Transverse colon (tissue), 4 donors: ENCODE measurements at places on chromosomes 4 and X. TPM values are rescaled to one million over a fixed set of nuclear protein-coding genes. Genes with fewer than 3 reads are reported as not detected.

DNA sequence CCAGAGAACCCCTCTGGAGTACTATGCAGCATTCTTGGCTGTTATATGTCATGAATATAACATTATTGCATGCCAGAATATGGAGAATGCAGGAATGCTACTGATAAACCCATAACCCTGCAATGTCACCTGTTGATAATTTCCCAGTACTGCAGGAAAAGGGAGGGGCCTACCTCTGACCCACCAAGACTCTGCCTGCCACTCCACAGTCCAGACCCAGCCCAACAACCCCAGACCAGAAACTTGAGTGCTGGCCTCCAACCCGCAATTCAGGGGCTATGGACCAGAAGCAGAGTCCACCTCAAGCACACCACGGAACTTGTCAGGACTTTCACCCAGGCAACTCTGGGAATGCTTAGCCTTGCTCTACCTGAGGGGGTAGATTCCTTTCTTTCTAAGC, 92.9 kb upstream of the WDR44 start:
- DNase-seq: no peak

MAGEA11 gene
- not detected for total RNA-seq

L1CAM gene
- 5.6 TPM for total RNA-seq

IGFBP7 gene
- total RNA-seq: 132 TPM

GRCh38 chr4:12573716-12574115, 910.4 kb downstream of the RAB28 start:
- no peak for DNase-seq

DNA sequence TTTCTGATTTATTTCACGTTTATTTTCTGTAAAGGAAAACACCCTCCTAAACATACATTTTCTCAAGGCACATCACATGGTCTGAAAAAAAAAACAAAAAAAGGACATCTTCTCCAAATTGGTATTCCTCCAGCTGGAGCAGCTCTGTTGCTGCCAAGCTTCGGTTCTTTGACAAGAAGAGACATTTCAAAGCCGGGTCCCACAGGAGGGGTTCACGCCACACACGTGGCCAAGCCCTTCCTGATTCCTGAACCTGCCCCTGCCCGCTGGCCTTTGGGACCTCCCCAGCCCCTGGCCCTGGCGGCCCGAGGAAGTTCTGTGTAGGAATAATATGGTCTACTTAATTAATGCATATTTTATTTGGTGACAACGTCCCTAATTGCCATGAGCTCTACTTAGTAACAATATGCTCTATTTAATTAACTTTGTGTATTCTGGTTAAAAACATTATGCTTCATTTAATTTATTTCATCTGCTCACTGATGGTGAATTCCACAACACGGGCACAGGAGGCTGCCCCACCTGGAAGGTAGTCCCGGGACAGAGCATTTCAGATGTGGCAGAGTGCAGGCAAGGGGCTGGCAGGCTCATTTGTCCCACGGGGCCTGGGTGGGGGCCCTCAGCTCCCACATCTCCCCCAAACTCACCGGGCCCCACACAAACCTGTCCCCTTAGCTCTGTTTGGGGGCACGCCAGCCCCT, 5.4 kb upstream of the RGS12 start:
- no peak for DNase-seq

- peak; percentile 3 for DNase-seq
Measured at GRCh38 chr4:8303081-8303480, 33.5 kb downstream of the HTRA3 start.
